ENCODE measurements at places on chromosomes 1 and 21.

GRCh38 chr1:116679091-116679827 lies 11.7 kb upstream of the IGSF3 start:
- DNase-seq: no peak

DNA sequence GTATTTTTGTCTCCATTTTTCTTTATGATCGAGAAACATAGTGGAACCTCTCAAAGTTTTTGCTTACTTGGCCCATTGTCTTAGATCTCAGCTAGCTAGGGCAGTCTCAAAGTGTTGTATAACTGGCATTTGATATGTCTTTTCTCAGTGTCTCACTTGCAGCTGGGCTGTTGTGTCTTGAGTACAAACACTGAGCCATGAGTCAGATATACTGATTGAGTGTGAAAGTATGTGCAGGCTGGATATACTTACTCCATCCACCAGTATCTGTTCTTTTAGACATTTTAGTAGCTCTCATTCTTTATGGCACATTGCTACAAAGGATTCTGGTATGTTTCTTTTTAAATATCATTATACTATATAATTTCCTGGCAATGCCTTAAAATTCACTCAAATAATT lies 14.3 kb upstream of the GPR52 start:
- no peak for DNase-seq

DNA sequence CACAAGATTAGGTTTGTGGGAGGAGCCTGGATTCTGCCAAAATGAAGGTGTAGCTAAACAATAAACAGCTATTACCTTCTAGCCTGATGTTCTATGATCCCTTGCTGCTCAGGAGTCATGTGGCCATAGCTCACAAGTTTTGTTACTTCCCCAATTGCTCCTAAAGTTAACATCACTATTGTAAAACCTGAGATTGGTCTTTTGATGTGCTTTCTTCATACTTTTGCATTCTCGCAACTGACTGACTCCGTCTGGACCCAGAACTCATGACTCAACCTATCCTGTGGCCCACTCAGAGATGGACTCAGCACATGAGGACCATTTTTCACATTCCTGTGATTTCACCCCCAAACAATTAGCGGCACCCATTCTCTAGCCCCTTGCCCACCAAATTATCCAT lies 69.1 kb downstream of the PTGS2 start:
- DNase-seq: no peak

GRCh38 chr21:26332867-26333266 lies 162.3 kb upstream of the APP start:
- DNase-seq: no peak

DNA sequence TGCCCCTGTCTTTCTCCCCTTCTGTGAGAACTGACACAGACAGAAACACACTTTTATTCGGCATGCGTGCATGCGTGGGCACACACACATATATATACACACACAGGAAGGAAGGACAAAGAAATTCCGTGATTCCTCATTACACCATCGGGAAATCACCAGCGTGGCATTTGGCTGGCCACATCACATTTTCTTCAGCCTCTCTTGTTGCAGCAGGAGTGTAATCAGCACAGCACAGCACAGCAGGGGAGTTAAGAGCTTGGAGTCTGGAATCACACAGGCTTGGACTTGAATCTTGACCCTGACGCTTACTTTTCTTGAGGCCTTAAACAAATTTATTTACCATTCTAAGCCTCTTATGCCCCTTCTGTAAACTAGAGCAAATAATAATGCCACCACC lies 45.3 kb upstream of the EPHA8 start:
- DNase-seq: no peak

DNA sequence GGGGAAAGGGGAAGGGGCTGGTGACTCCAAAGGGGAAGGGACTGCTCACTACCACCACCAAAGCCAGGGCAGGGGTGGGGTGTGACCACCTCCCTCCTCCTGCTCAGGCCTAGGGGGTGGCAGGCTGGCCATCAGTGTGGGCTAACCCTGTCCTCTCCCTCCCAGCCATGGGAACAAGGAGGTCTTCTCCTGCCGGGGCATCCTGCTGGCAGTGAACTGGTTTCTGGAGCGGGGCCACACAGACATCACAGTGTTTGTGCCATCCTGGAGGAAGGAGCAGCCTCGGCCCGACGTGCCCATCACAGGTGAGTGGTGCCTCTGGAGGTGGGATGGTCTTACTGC lies 5.7 kb downstream of the ZC3H12A start:
- DNase-seq: no peak

DNA sequence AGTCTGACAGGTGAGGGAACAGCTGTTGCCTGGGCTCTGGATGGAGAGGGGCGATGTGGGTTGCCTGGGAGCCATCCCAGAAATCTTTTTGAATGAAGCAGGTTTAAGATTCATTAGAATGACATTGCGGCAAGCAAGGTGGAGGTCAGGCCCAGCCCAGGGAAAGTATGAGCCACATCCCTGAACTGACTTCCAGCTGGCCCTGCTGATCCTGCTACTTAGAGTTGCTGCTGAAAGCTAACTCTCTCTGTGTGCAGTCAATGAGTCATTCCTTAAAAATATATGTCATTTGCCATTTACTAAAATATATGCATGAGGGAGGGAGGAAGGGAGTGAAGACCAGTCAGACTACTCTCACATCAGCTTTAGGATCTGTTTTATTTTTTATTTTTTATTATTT lies 54.3 kb upstream of the RAB3GAP2 start:
- no peak for DNase-seq

DNA sequence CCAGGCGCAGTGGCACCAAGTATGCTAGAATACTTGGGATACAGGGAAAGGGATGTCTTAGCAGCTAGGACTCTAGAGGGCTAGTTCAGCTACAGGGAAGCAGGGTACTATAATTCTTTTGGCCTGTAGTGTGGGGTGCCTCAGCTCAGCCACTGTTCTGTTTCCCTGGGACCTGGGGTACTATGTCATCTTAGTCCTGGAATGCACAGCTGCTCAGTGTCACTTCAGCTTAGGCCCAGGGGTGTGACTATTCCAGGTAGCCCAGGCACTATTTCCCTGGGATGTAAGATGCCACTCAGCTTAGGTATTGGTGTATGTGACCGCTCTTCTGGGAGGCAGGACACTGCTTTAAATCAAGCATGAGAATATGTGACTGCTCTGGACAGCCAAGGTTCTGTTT lies 34.1 kb downstream of the RGSL1 start:
- DNase-seq: no peak

DNA sequence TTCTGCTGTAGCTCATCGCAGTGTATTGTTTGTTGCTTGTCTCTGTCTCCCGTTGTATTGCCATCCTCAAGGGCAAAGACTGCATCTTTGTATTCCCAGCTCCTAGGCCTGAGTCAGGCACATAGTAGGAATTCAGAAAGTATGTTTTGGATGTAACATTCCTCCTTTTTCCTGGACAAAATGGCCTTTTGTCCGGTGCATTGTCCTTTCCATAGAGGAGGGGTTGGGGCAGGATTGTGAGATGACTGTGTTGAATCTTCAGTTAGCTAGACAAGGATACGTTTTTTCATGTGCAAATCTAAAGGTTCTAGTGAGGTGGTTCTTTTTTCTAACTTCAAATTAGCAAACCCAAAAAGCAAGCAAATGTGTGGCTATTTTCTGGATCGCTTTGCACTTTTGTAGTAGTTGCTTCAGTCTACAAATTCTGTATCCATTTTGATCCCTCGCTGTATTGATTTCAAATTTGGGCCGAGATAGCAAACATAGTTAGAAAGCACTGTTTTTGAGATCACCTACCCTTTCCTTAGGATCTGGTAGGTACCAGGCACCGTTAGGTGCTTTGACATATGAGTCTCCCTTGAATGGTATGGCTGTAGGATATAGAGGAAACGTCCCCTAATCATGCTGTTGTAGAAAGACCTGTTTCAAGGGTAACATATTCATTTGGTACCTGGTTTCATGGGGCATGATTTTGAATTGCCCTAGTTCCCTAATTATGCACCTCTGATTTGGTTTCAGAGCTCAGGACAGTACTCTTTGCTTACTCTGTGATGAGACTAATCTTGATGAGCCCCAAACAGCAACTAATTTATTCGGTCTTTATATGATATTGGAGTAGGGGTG lies 1.2 kb downstream of the PPP1R8 start:
- no peak for DNase-seq

DNA sequence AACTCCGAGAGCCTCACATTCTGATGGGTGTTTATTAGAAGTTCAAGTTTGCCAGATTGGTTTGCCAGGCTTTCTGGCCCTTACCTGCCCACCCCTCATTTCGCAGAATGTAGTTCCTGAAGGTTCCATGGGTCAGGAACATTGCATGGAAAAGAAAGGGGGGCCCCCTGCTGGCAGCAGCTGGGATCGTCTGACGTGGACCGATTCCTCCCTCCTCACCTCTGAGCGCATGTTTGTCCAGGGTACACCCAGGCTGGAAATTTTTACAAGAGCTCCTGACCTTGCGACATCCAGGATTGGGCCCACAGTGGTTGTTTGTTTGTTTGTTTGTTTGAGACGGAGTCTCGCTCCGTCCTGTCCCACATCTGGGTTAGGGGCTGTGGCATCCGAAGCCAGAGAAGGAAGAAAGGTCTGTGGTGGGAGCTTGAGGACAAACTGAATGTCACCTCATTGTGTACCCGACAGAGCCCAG lies 126.0 kb upstream of the TMEM51 start:
- peak; percentile 16 for DNase-seq

DNA sequence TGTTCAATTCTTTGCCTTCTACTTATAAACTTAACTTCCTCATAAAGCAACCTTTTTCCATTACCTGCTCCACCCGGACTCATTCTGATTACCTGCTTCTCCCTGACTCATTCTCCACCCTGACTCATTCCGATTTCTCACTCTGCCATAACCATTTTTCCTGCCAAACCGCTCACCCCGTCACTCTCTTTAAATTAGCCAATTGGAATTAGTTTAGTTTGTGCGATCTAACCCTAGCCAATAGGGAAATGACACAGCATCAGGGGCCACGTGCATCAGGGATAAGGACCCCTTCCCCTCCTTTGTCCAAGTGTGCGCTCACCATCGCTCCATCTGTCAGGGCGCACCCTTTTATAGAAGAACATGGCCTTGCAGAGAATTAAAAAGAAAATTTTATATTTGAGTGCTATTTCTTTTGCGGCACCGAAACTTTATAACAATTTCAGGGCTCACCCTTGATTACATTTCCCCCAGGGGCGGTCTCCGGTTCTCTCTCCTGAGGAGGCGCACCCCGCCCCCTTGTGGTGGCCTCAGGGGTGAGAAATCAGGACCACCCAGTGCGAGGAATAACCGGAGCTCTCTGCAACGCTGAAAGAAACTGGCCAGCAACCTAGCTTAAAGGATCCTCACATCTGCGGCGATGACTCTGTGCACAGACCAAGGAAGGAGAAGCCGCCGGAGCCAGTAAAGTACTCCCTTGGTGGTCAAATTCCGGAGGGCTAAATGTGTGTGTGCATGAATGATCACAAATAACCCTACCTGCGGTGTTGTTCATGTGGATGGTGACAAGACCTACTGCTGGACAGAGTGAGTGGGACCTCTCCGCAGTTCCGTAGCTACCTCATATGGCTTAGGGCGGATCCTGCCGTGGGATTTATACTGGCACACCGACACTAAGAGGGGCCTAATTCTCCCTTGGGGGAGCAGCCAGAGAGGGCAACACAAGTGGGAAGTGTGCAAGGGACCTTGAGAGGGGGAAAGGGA lies 30.3 kb upstream of the CBR3 start:
- DNase-seq: peak; percentile 63

DNA sequence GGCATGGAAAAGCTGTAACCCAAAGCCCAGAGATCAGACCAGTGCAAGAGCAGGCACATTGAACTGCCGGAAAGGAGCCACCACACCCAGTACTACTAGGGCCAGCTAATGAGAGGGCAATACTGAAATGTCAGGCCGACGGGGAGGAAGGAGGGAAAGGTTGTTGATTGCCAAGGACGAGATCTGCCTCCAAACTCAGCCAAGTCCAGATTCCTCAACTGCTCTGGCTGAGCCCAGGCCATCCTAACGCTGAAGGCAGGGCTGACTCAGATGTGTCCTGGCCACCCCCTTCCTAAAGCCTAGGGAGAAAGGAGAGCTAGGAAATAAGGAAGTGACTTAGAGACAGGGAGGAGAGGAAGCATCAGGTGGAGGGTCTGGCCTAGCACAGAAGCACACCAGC lies 42.1 kb upstream of the IPO9 start:
- no peak for DNase-seq

GRCh38 chr1:82152356-82153271 lies 351.9 kb downstream of the ADGRL2 start:
- no peak for DNase-seq

Measured in activated gamma-delta T cell treated with Interleukin-2 at 50 U/mL for 16 hours (primary cell).